ENCODE measurements at places on chromosomes 3 and 15. TPM values are rescaled to one million over a fixed set of nuclear protein-coding genes. Genes with fewer than 3 reads are reported as not detected.

LRRC2 gene
- total RNA-seq = 6.0 TPM

RNU5B-1 gene
- total RNA-seq = not detected

PTH1R gene
- total RNA-seq = 11.0 TPM

UTS2B gene
- 1.3 TPM for total RNA-seq

RTP4 gene
- total RNA-seq = 2.8 TPM

BDH1 gene
- 14.1 TPM for total RNA-seq

CTXN2 gene
- total RNA-seq = not detected

PRSS50 gene
- not detected for total RNA-seq

DOCK3 gene
- total RNA-seq = 0.16 TPM

ST8SIA2 gene
- total RNA-seq = 18.2 TPM

SLC6A20 gene
- total RNA-seq = not detected

CADPS gene
- 7.0 TPM for total RNA-seq

UBR1 gene
- 44.3 TPM for total RNA-seq

ALDH1A2 gene
- total RNA-seq = 1.2 TPM

ZDHHC23 gene
- total RNA-seq = 0.97 TPM

CEMIP gene
- total RNA-seq = 1,053 TPM

LDHAL6B gene
- not detected for total RNA-seq

ANKRD34C gene
- total RNA-seq = not detected

FSIP1 gene
- total RNA-seq = 15.4 TPM

ZBED2 gene
- total RNA-seq = 0.12 TPM

RPL39L gene
- total RNA-seq = 12.5 TPM

ATXN7 gene
- 19.8 TPM for total RNA-seq

DCUN1D1 gene
- 32.5 TPM for total RNA-seq

UBAP1L gene
- total RNA-seq = 2.2 TPM

ITIH3 gene
- total RNA-seq = 1.1 TPM

TUBGCP5 gene
- 19.9 TPM for total RNA-seq

APEH gene
- 103 TPM for total RNA-seq

CYP8B1 gene
- total RNA-seq = not detected

CILP gene
- total RNA-seq = 2.8 TPM

IGSF11 gene
- total RNA-seq = not detected

VGLL3 gene
- 584 TPM for total RNA-seq

CPNE9 gene
- not detected for total RNA-seq

SEMA6D gene
- 11.8 TPM for total RNA-seq

DNAJB11 gene
- total RNA-seq = 31.6 TPM

TICRR gene
- total RNA-seq = 0.65 TPM

AMT gene
- 1.9 TPM for total RNA-seq

SAMD7 gene
- total RNA-seq = not detected

NBEAL2 gene
- 7.8 TPM for total RNA-seq

TOPBP1 gene
- total RNA-seq = 18.8 TPM

WDR82 gene
- 57.6 TPM for total RNA-seq

TMEM202 gene
- not detected for total RNA-seq

ADAMTS7 gene
- 13.6 TPM for total RNA-seq

CPNE4 gene
- not detected for total RNA-seq

HGD gene
- total RNA-seq = not detected

RAB11A gene
- 130 TPM for total RNA-seq

CIB2 gene
- total RNA-seq = 5.6 TPM

MGA gene
- total RNA-seq = 36.5 TPM

GOLGA8R gene
- total RNA-seq = 1.8 TPM

Data from hair follicle dermal papilla cell (primary cell).